ENCODE measurements at places on chromosomes 3 and 15.

DNA sequence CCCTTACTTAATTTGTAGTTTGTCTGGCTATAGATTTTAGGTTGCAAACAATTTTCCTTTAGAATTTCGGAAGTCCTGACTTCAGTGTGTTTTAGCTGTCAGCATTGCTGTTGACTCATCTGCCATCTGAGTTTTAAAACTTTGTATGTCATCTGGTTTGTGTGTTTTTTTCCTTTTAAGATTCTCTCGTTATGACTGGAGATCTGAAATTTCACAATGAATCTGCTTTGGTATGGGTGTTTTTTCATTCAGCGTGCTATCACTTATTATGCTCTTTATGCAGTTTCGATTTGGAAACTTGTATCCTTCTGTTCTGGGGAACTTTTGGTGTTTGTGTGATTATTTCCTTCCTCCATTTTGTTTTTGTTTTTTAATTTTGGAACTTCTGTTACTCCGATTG lies 53.7 kb upstream of the ZNF280D start:
- no peak for DNase-seq

- no peak for DNase-seq
Measured at GRCh38 chr15:60762638-60763037, 283.7 kb upstream of the ICE2 start.

- DNase-seq: no peak
Measured at GRCh38 chr3:143809121-143809621, 39.1 kb downstream of the SLC9A9 start.

- DNase-seq: no peak
Measured at GRCh38 chr3:124469555-124469954, 260.7 kb upstream of the UMPS start.

DNA sequence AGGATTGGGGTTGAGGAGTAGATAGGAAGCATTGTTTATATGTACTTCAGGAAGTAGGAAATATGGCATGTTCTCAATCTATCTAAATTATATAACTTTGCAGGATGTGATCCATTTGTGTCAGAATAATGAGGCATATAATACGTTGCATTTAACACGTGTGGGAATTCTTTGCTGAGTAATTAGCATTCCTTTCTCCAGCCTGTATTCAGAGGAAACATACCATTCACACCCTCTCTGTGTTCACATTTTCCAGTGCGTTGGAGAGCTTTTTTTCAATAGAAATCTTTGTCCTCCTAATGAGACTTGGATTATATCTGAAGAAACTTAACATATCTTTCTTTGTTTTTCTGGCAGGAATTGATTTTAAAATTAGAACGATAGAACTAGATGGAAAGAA lies 33.0 kb upstream of the APH1B start:
- no peak for DNase-seq

DNA sequence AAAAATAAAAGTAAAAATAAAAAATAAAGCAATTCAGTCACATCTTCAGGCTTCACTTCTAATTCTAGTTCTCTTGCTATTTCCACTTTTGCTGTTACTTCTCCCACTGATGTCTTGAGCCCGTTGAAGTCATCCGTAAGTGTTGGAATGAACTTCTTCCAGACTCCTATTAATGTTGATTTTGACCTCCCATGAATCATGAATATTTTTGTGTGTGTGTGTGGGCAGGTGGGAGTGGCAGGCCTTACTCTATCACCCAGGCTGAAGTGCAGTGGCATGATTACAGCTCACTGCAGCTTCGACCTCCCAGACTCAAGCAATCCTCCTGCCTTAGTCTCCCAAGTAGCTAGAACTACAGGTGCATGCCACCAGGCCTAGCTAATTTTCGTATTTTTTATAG lies 10.7 kb downstream of the USP4 start:
- no peak for DNase-seq

DNA sequence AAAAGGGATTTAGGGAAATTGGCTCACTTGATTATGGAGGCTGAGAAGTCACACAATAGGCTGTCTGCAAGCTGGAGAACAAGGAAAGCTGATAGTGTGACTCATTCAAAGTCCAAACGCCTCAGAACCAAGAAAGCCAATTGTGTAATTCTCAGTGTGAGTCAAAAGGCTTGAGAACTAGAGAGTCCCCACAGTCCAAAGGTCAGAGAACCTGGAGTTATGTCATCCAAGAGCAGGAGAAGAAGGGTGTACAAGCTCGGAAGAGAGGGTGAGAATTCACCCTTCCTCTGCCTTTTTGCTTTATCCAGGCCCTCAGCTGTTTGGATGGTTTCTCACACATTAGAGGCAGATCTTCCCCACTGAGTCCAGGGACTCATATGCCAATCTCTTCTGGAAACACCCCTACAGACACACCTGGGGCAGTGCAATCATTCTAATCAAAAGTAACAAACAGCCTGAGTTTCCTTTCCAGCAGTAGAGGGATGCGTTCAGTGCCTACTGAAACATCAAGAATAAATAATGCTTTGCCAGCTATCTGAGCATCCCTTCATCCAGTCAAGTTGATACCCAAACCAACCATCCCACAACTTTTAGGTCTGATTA lies 271.5 kb downstream of the SATB1 start:
- DNase-seq: no peak

- no peak for DNase-seq
Measured at GRCh38 chr15:75456710-75457109, 5.2 kb upstream of the SIN3A start.

DNA sequence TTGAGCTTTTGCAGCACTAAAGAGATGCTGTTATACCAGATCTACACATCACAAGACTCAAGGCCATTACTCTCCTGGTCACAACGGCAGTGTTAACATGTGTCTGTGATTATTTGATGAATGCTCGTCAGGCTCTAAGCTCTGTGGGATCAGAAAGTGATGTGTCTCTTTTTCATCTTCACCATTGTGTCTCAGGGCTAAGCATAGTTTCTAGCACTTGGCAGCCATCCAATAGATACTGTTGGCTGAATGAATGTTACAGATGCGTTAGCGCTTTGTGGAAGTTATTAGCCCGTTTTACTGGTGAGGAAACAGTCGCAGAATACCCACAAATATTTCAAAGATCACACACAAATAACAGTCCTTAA lies 1.2 kb upstream of the FAM81A start:
- DNase-seq: no peak

DNA sequence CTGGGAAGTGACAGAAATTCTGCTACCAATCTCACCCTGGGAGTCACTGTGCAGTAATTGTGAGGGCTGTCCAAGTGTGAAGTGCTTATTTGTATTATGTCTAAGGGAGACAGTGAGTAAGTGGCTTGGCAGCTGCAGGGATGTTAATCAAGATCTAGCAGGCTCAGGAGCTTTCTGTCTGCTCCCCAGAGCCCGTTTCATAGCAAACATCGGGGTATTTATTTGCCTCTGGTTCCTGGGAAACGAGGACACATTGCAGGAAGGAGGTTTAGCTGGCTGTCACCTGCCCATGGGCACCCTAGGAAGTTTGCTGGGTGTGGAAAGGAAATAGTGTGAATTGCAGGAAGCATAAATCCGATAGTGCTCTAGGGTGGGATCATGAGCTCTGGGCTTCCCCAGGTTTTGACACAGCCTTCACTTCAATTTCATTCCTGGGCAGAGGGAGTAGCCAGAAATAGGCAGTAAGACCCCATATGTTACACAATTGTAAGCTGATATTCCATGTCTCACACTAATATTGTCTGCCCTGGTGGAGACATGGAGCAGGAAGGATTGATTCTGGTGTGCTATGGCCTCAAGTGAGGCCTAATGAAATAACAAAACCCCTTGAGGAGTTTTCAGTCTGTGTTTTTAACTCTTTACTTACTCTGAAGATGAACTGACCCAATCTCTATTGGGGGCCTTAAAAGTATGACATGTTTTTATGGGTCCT lies 74.1 kb upstream of the MITF start:
- DNase-seq: no peak

- peak; percentile 10 for DNase-seq
Measured at GRCh38 chr3:175940243-175940642, 1081.1 kb downstream of the NAALADL2 start.

DNA sequence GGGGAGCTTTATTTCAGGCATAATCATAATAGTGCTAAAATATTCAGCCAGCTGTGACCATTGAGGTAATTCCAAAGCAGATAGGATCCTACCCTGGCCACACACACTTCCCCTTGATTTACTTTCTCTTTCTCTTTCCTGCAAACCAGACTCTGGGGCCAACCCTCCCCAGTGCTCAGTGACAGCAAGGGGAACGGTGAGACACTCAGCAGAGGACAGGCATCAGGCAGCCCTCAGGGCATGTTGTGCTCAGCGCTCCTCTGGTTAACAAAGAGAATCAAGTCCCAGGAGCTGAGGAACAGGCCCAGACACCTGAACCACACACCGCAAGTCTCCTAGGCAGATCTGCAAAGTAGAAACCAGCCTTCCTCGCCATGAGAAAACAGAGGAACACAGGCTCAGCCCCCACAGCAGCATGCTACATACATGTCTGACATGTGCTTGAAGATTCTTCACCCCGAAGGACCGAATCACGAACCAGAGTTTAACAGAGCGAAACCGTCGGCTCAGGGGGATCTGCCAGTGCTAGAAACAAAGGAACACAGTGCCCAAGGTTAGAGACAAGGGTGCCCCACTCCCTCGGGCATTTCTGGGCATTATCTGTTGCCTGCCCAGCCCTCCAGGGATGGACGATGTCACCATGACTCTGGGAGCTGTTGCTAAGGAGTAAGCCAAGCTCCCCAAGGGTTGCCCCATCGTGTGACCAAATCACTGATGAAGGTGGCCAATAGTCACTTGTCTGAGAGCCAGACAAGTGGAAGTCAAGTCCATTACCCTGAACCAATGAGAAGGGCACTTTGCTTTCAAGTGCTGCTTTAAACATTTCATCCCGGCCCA lies 17.5 kb downstream of the HDC start:
- DNase-seq: no peak

DNA sequence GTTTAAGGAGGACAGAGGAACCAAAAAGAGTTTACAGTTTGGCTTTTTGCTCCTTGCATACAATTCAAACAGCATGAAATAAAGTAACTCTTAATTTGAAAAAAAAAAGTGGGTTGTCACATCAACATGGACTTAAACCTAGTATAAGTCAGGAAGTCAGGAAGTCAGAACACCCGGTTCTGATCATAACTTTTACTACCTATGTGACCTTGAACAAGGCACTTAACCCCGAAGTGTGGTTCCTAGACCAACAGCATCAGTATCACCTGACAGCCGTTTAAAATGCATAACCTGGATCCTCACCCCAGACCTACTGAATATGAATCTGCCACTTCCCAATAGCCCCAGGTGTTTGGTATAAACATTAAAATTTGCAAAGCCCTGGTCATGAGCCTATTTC lies 18.7 kb downstream of the LYSMD2 start:
- no peak for DNase-seq

- DNase-seq: peak; percentile 68
Measured at GRCh38 chr15:74420193-74420905, 13.4 kb downstream of the SEMA7A start.
